ENCODE measurements at places on chromosomes 6 and 20. TPM values are rescaled to one million over a fixed set of nuclear protein-coding genes. Genes with fewer than 3 reads are reported as not detected.

DNA sequence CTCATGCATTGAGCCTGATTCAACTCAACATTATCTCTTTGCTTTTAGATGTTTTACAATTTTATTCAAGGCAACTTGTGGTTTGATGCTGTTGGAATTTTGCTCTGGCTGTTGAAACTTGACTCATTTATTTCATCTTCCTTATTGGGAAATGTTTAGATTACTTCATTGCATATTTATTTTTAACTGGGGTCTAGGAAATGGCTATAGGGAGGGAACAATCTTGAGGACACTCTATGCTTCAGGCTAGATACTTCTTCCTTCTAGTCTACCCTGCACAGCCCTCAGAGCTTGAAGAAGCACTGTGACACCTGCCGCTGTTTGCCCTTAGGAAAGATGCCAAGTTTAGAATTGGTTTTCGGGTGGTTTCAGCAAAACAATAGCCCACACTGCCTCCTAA is 183.4 kb downstream of the ADGRG6 start:
- DNase-seq = no peak
- no peak overlapping the region for H3K4me3 ChIP-seq
- no peak overlapping the region for H3K27ac ChIP-seq

CGAS gene
- total RNA-seq = 54.3 TPM

GRCh38 chr20:7829776-7830175 is 110.5 kb downstream of the HAO1 start:
- H3K4me1 ChIP-seq = no peaks in the 10 kb centered on the region
- no peaks in the 10 kb centered on the region for H3K27me3 ChIP-seq
- H3K36me3 ChIP-seq = no peaks in the 10 kb centered on the region
- H3K27ac ChIP-seq = no peak overlapping the region

GOPC gene
- 21.3 TPM for total RNA-seq

ID4 gene
- not detected for total RNA-seq

All from activated CD8-positive, alpha-beta memory T cell treated with anti-CD3 and anti-CD28 coated beads, Interleukin-2, amount 10 ng/mL, durations not matched to agents 7 days and 5 days (primary cell).